ENCODE measurements at places on chromosomes 16 and 17.
A peak's percentile ranks its signal among the peaks of the same experiment; 100 is the strongest.

GRCh38 chr16:55136356-55137150 lies 187.4 kb upstream of the IRX6 start:
- DNase-seq = no peak

GRCh38 chr17:6501359-6501758 lies 55.0 kb downstream of the PITPNM3 start:
- DNase-seq = no peak

DNA sequence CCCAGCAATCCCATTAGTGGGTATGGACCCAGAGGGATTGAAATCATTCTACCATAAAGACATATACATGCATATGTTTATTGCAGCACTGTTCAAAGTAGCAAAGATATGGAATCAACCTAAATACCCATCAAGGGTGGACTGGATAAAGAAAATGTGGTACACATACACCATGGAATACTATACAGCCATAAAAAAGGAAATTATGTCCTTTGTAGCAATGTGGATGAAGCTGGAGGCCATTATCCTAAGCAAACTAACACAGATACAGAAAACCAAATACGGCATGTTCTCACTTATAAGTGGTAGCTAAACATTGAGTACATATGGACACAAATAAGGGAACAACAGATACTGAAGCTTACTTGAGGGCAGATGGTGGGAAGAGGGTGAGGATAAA lies 2.4 kb downstream of the KRTAP2-3 start:
- DNase-seq = no peak

DNA sequence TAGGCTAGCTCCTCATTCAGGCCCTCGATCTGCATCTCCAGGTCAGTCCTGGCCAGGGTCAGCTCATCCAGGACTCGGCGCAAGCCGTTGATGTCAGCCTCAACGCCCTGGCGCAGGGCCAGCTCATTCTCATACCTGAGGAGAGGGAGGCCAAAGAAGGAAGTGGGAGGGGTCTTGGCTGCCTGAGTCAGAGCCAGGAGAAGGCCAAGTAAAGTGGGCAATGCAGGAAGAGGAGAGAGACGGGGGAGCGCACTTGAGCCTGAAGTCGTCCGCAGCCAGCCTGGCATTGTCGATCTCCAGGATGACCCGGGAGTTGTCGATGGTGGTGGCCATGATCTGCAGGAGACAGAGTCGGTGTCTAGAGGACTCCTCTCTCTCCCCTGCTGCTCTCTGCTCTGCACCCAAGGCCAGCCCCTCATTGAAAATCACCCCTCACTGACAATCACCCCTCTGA lies 1.8 kb downstream of the KRT15 start:
- DNase-seq = no peak

- no peak for DNase-seq
These were observed 6.2 kb upstream of the CD300LG start for GRCh38 chr17:43840814-43841213.

- peak; percentile 73 for DNase-seq
These were observed 2.8 kb upstream of the ALDH3A2 start for GRCh38 chr17:19645734-19646201.

GRCh38 chr17:41695954-41696757 lies 7.5 kb downstream of the EIF1 start:
- DNase-seq = peak; percentile 67

GRCh38 chr16:10612649-10613179 lies 32.3 kb upstream of the EMP2 start:
- DNase-seq = no peak

DNA sequence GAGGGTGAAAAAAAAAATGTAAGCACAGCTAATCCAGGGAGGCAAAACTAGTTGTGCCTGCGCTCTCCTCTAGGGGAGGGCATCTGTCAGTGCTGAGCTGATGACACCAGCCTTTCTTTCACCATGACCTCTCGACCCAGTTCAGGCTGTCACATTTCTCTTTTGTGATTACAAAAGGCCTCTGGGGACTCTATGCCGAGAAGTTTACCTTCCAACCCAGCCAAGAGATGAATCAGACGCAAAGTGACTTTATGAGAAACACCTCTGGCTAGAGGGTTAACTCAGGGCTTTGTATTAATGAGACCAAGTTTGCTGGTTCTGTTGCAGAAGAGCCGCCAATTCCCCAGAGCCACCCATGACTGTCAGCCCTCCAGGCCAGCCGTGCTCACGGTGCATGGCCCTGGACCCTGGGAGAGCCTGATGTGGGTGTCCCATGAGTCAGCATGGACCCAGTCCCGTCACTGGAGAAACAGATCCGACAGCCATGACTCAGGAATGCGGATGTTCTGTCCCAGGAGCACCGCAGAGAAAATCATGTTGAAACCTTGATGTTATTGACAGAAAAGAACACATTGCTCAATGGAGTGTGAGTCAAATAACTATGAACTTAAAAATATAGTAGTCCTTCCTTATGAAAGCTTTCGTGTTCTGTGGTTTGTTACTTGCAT lies 437.2 kb downstream of the HS3ST3B1 start:
- DNase-seq = no peak

GRCh38 chr17:80491478-80492342 lies 15.3 kb upstream of the NPTX1 start:
- no peak for DNase-seq

DNA sequence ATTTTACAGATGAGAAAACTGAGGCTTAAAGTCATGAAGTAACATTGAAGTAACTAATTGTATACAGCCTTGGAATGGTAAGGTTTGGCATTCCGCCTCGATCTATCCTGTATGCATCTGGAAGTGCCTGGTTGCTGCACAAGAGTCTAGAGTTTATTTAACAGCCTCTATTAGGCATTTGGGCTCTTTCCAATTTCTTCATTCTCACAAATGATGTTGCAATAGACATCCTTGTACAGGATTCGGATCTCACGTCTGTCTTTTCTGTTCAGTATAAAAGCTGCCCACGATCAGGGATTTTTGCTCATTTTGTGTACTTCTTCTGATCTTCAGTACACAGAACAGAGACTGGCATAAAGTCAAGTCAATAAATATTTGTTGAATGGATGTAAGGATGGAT lies 100.5 kb downstream of the AIPL1 start:
- DNase-seq = no peak
